ENCODE measurements at places on chromosomes 12 and 14.

DNA sequence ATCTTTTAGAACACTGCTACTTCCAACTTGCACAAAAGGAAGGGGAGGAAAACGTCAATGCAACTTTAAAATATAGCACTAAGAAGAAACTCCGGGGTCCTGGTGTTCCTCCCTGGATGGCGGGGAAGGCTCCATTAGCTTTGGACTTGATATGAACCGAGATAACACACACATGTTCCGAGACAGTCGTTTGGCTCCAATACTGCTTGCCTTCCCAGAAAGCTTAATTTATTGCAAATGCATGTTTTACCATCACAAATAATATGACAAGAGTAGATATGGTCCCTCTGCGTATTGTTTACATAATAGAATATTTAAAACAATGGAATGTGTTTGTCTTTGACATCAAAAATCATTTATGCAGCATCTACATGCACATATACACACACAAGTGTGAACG is 87.6 kb upstream of the CLMN start:
- DNase-seq, result no peak

- no peak for DNase-seq
Measured at GRCh38 chr12:80317307-80317706, 126.7 kb upstream of the PTPRQ start.

GRCh38 chr12:70885956-70886355 is 34.6 kb downstream of the PTPRR start:
- no peak for DNase-seq

- no peak for DNase-seq
Measured at GRCh38 chr12:122721057-122721545, 4.5 kb upstream of the HCAR3 start.

- no peak for DNase-seq
Measured at GRCh38 chr12:11653215-11653753, 3.8 kb downstream of the ETV6 start.

- DNase-seq, result peak; percentile 81
Measured at GRCh38 chr14:32073537-32074189, 3.4 kb upstream of the ARHGAP5 start.

- DNase-seq, result no peak
Measured at GRCh38 chr12:53616950-53617349, 9.2 kb downstream of the ATF7 start.

DNA sequence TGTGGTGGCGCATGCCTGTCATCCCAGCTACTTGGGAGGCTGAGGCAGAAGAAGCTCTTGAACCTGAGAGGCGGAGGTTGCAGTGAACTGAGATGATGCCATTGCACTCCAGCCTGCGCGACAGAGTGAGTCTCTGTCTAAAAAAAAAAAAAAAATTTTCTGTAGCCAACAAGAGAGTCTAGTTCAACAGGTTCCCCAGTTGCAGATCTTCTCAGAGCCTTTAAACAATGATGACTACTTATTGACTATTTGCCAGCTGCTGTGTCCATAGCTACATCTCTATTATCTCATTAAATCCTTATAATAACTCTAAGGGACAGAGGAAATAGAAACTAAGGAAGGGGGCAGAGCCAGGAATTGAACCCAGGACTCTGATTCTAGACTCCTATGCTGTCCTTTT is 15.2 kb upstream of the MYL2 start:
- no peak for DNase-seq

DNA sequence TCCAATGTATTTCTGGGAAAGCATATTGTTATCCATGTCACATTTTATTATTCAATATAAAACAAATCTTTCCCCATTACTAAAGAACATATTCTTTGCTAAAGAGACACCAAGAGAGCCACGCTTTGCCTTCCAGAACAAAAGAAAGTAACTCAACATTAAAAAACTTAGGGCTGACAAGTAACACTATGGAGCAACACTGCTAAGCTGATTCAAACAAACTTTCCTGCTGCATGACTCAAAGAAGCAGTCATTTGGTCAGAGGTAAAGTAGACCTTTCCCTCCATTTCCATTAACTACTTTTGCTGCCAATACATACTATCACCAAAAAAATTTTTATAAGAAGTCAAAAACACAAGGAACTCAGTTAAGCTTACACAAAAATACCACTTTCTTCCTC is 83.0 kb downstream of the DENND5B start:
- no peak for DNase-seq

DNA sequence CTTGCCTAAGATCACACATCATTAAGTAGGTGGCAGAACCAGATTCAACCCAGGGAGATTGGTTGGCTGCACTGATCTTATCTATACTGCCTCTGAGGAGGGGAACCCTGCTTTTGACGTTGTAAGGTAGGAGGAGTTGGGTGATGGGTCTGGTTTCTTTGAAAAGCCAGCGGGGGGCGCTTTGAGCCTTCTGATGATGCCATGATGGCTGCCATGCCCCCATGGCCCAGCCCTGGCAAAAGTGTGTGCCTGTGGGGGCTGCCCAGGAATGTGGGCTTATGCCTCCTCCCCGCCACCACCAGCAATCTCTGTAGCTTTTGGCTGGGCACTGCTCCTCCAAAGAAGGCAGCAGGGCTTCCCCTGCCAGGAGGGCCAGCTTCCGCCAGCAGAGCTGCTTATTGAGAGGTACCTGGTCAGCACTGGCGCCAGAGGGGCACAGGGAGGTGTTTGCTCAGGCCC is 224.3 kb downstream of the SLC41A2 start:
- no peak for DNase-seq

- DNase-seq, result no peak
Measured at GRCh38 chr12:13851828-13852227, 129.6 kb downstream of the GRIN2B start.

GRCh38 chr14:55125403-55125802 is 3.6 kb upstream of the LGALS3 start:
- DNase-seq, result no peak

DNA sequence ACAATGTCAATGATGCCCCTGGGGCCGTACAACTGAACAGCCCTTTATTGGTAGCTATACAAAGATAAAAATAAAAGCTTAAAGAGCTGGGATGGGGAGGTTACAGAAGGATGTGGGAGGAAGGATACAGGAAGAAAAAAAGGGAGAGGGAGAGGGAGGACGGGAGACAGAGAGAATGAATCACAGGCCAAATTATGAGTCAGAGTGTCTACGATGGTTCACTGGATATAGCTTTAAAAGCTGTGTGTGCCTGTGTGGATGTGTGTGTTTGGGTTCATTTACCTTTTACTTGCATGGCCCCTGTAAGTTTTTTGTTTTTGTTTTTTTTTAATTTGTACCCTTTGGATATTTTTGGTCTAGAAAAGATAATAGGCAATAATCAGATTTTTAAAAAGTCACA is 111.9 kb downstream of the CCDC60 start:
- DNase-seq, result no peak

GRCh38 chr14:102824832-102825231 is 47.6 kb downstream of the TRAF3 start:
- no peak for DNase-seq

- no peak for DNase-seq
Measured at GRCh38 chr12:40473962-40474361, 218.3 kb upstream of the CNTN1 start.

DNA sequence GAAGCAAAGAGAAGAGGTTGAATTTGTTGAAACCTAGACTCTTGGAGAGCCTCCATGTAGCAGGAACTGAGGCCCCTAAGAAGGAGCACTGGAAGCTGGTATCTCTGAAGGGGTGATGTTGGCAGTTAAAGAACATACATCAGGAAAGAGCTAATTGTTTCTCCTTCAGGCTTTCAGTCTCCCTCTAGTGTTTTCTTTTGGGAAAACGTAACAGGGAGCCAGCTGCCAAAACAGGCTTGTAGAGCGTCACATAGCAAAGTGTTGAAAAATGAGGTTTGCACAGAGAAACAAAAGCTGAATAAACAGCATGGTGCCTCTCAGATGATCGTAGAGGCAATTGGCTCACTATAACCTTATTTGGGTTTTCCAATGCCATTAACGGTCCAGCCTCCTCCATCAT is 46.9 kb upstream of the CAND1 start:
- DNase-seq, result peak; percentile 16

DNA sequence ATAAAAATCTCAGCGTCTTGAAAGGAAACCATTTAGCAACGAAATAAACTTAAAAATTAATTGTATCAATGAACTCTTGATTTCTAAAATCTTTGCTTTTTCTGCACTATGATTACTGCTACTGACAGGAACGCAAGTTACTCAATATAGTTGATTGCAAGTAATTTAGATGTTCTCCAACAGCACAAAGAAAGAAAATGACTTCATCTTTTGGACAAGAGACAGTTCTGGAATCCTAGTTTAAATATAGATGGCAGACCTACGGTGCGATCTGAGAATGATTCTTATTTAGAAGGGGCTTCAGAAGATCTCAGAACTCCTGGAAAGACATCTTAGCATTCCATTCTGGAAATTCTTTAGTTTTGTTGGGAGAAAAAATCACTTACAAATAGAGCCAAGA is 1.4 kb upstream of the SUDS3 start:
- DNase-seq, result no peak

DNA sequence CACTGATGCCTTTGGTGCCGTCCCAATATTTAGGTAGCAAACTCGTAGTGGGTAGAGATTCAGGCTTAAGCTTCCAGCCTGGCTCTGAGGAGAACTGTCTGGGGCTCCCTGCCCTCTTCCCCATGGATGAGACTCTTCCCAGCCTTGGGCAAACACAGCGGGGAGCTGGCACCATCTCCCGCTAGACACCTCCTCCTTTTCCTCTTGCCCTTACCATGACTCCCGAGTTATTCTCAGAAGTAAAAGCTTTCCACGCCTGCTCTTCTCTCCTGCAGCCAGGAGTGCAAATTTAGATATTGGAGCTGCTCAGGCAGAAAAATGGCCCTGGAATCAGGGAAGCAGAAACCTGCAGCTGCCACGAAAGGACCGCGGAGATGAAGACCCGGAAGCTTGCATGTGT is 45.6 kb upstream of the RBM19 start:
- no peak for DNase-seq

- no peak for DNase-seq
Measured at GRCh38 chr12:3553221-3553620, 62.2 kb downstream of the PRMT8 start.

DNA sequence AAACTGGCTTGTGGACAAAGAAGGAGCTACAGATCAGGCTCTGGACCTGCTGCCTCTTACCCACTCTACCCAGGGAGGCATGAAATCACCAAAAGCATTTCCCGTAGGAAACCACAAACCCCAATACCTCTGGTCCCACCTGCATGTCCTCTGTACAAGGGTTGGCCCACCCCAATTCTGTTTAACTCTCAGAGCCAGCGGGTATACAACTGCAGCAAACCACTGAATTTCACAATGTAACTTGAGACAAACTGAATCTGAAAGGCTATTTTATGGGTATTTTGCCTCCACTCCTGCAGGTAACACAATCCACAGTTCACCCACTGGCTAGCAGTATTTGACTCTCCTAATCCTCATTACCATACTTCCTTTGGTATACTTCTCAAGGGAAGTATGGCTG is 16.5 kb downstream of the SIX1 start:
- no peak for DNase-seq

- no peak for DNase-seq
Measured at GRCh38 chr12:55659486-55660385, 23.0 kb downstream of the OR10P1 start.

GRCh38 chr14:99232714-99233214 is 39.2 kb downstream of the BCL11B start:
- no peak for DNase-seq

DNA sequence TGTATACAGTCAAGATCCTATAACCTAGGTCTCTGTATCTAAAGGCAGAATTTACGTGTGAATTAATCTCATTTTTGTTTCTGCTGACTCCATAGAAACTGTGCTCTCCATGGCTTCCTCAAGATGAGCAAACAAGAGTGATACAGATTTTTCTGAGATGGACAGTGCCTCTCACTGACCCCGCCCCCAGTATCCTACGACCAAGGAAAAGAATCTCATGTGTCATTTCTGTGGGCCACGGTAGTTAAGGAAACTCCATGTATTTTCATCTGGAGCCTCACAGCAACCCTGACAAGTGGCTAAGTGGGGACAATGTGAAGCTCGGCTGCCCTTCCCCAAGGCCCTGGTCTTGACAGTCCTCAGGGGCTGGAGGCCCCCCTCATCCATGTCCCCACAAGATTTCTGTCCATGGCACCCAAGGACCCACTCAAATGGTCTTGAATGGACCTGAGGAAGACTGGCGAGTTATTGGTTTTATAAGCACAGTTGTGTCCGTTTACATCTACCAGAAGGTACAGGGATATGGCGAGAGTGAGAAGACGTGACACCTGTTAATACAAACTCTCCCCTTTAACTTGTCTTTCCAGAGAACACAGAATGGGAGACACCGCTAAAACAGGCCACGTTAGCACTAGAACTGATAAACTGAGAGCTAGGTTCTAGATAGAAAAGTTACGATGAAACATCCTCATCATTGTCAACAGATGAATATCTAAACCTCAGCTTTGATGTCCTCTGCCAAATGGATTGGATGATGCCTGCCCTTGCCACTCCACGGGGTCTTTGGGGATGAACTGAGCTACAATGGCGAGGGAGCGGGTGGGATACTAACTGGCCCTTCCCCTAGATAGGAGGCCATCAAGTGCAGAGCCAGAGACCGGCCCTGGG is 108.4 kb upstream of the EGLN3 start:
- DNase-seq, result no peak

DNA sequence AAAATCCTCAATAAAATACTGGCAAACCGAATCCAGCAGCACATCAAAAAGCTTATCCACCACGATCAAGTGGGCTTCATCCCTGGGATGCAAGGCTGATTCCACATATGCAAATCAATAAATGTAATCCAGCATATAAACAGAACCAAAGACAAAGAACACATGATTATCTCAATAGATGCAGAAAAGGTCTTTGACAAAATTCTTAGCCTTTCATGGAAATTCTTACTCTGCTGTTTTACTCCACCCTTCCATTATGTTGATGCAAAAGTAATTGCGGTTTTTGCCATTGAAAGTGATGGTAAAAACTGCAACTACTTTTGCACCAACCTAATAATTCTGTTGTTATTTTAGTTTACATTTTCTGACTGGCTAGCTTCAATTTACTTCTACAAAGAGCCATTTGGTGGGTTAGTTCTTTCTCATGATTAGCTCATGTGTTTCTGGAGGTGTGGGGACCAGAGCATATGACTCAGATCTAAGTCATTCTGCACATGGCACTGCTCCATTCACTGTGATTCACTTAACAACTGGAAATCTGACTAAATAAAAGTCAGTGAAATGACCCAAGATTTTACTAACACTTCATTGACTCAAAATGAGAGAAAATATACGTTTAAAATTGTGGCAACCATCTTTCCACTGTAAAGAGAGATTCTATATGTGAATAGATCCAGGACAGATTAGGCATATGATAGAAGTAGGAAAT is 99.9 kb downstream of the TMTC3 start:
- DNase-seq, result peak; percentile 97

GRCh38 chr12:101777978-101778377 is 38.7 kb upstream of the SYCP3 start:
- no peak for DNase-seq

Measured in astrocyte of the cerebellum (primary cell).